Urothelium cell line (cell line): ENCODE measurements at places on chromosomes 1 and 21.

GRCh38 chr21:41600116-41600515, 92.2 kb upstream of the TMPRSS2 start:
- no peak for DNase-seq

DNA sequence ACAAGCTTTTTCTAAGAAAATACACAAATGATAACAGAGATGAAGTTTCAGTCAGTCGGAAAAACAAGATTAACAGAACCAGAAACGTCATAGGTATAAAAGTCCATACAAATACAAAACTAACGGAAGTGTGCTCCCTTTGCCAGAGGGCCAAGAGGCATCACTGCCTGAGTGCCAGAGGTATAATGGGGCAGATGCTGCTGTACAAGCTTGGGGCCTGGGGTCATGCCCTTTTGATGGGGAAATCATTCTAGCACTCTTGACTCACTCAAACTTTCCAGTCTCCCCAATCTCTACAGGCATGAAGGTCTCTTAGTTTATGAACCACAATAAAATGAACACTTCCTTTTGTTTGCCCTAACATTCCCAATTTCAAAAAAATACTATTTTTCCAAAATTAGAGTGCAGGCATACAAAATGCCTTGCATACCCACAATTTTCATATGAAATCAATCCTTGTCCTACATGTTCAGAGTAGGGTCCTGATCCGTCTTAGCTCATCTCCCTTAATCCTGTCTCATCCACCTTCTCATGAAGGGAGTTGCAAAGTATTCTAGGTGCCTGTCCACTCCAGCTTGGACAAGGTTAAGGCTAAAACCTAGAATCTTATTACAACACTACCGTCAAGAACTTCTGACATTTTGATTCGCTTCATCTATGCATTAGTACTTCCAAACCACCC, 1.5 kb downstream of the RPL22 start:
- no peak for DNase-seq

- peak; percentile 38 for DNase-seq
These were observed 12.0 kb upstream of the RHBG start for GRCh38 chr1:156356875-156357534.

DNA sequence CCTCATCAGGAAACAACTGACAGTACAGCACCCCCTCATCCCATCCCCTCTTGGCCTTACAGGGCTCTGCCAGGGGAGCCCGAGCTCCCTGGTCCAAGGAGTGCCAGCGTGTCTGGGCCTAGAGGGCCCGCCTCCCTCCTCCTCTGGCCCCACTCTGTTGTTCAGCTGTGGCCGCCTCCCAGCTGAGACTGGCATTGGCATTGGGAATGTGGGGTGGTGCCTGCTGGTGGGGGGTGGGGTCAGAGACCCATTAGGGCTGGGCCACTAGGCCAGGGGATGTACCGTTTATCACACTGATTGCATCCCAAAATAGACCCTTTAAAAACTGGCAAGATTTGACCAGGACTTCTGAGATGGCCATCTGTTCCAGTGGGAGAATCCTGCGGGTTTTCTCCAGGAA, 1.4 kb downstream of the LDLRAP1 start:
- peak; percentile 64 for DNase-seq

DNA sequence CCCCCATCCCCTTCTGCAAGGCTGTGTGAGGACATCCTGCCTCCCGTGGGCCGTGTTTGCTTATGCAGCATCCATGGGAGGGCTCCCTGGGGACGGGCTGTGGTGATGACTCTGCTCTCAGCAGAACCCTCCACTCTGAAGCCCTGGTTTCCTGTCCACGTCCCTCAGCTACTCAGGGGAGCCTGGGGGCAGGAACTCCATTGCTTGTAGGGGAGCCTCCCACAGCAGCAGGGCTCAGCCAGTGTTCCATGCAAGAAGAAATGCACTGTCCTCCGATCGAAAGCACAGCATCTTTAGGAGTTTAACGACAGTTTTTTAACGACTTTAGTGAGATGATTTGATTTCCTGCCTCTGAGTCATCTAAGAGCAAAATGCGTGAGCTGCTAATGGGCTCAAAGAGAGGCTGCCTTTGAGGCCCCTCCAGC, 8.3 kb upstream of the KCNAB2 start:
- DNase-seq = peak; percentile 52

GRCh38 chr1:230773396-230774033, 26.3 kb downstream of the CAPN9 start:
- DNase-seq = no peak

- no peak for DNase-seq
These were observed 182.0 kb downstream of the DYRK1A start for GRCh38 chr21:37548521-37548981.

- no peak for DNase-seq
These were observed 99.2 kb upstream of the PALMD start for GRCh38 chr1:99546432-99547416.

DNA sequence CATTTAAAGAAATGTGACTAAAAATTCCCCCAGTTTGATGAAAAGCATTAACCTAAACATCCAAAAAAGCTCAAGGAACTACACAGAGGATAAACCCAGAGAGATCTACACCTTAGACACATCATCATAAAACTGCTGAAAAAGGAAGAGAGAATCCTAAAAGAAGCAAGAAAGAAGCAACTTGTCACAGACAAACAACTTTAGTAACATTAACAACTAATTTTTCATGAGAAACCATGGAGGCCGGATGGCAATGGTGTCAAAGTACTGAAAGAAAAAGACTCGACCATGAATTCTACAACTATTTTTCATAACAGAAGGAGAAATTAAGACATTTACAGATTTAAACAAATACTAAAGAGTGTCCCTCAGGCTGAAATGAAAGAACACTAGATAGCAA, 17.7 kb downstream of the ZNF644 start:
- DNase-seq = no peak

DNA sequence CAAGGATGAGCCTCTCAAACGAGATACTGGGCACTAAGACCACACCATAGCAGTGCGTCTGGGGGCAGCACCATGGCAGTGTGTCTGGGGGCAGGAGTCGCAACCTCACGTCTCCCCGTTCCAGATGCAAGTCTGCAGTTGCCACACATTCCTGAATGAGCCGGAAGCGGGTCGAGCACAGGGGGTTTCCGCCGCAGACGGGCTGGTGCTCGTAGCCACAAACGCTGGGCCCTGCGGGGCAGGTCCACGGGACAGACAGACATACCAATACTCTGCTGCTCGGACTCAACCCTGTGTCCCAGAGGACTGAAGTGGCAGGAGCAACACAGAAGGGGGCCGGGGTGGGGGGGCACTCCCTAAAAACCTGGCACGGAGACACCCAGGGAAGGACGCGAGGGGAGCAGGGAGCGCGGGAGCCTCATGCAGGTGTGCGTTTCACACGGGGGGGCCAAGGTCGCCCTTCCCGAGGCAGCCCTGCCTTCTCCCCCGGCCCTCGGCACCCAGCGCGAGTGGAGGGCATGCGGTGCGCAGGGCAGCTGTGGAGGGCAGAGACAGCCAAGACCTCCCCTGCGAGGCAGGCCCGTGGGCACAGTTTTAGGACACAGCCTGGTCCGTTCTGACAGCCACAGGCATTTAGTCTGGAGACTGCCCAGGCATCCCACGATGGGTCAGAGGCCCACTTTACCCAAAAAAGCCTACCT, 24.5 kb downstream of the PTTG1IP start:
- DNase-seq = no peak

GRCh38 chr1:6832531-6833188, 47.4 kb downstream of the CAMTA1 start:
- no peak for DNase-seq

DNA sequence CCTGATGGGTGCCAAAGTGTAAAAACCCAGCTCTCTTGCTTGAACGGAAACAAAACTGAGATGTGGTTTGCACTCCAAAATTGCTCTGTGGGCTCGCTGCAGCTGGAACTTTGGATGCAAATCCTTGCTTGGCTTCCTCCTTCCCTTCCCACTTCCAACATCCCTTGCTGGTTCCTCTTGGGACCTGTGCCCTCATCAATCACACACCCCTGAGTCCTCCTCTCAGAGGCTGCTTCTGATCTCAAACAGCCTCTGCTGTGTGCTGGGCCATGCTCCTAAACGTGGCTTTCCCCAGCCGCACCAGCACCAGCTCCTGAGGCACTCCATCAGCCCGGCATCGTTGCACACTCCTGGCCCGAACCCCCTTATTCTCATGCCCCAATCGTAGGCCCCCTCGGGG, 124.3 kb upstream of the RAB4A start:
- no peak for DNase-seq

GRCh38 chr1:85224734-85225623, 24.2 kb upstream of the SYDE2 start:
- no peak for DNase-seq

GRCh38 chr1:15627343-15627988, 10.2 kb downstream of the DDI2 start:
- DNase-seq = no peak

- no peak for DNase-seq
These were observed 75.1 kb upstream of the NEGR1 start for GRCh38 chr1:72357411-72357810.

- DNase-seq = peak; percentile 71
These were observed 66.6 kb downstream of the FAM163A start for GRCh38 chr1:179809506-179810366.

DNA sequence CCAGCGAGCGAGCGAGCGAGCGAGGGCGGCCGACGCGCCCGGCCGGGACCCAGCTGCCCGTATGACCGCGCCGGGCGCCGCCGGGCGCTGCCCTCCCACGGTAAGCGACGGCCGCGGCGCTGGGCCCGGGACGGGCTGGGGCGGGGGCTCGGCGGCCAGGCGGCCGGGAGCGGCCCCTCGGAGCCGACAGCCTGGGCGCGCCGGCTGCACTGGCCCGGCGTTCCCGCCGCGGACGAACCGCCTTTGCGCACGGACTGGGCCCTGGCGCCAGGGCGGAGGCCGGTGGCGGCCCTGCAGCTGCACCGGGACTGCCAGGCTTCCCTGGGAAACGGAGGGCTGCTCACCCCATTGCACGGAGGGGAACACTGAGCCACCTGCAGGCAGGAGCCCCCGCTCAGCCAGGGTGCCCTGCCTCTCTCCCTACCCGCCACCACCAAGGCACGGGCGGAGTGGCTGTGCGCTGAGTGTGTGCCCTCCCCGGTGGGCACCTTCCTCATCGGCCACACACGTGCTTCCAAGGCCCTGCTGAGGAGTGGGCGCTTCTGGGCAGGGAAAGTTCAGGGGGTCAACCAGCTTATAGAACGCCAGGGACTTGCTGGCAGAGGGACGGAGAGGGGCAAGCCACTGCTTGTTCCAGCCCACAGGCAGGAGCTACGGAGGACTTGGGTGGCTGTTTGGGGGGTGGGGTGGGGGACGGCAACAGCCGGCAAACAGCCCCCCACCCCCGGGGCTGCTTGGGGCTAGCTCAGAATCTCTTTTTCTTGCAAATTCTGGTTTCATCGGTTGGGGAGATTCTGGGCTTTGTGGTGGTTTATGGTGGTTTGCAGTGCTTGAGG, 532 bp downstream of the CSF1 start:
- DNase-seq = peak; percentile 59

DNA sequence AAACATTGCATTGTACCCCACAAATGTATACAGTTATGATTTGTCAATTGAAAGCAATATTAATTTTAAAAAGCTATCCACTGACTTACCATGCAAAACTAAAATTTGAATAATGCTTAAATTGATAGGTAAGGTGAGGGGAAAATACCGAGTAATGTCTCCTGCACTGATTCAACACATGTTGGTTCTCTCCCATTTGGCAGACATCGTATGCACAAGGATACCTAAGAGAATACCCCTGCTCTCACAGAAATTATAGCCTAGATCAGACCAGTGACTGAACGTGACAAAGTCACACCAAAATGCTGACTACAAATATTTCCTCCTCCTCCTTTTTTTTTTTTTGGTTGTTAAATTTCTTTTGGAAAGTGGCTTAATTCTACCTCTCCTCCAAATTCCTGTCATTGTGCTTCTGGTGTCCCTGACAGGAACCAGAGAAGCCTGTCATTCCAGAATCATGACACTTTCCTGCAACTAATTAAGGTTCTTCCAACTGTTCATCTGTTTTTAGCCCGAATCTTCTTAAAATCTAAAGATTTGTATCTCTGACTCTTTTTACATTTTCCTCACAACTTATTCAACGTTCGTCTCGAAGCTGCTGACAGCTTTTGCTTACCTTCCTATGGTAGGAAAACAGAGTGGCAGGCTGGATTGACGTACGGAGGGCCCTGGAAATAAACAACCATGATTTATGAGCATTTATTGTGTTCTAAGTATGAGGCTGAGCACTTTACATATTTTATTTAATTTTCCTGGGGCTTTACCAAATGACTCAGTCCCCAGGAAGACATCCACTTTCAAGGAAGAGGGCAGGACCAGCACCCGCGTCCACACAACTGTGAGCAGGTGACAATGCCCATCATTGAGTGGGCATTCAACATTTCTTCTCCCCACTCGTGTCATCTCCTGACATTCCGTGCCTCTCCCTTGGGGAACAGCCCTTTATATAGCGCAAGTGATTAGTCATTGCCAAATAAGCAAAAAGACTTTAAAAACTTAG, 57.9 kb upstream of the KCNE2 start:
- no peak for DNase-seq

DNA sequence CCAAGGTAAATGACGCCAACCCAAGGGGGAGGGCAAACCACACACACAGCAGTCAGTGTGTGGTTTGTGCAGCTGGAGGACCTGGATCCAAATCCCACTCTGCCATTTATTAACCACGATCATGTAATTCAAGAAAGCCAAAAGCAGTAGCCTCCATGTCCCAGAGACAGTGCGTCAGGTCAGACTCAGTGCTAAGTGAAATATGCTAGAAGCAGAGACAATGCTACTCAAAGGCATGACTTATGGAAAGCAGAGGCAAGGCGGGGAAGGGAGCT, 13.6 kb downstream of the TTC39A start:
- DNase-seq = no peak

DNA sequence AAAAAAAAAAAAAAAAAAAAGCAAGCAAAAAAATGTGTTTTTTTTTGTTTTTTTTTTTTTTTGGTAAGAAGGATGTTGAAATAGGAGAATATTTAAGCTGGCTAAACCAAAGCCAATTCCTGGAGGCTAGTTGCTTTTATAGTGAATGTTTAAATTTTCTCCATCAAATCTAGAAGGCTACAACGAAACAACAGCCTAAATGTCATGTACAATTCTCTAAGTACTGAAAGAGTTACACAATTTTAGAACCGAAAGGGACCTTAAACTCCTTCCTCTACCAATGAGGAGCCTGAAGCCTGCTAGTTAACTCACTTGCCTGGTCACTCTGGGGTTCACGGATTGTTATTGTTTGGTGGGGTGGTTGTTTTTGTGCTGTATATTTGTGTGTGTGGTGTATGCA, 3.5 kb downstream of the WLS start:
- no peak for DNase-seq

GRCh38 chr1:235864469-235864868, 2.2 kb downstream of the LYST start:
- DNase-seq = no peak
